ENCODE measurements at places on chromosomes 7 and 10.

DNA sequence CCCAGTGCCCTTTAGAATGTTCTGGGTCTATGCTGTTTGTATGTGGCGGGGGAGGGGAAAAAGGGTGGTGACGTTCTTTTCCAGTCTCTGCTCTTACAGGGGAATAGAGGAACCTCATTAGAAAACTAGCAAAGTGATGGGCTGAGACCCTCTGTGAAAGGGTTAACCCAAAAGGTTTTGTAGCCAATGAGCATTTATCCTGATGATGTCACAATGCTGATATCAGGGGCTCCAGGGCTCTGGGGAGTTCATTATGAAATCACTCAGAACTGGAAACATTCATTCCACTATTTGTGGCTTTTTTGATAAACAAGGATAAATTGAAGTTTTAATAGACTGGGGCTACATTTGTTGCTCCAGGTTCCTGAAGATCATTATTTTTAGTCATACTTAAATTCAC is 71.7 kb downstream of the ARID5B start:
- peaks cover 2% of the 10 kb centered on the region for H3K4me1 ChIP-seq
- no peak overlapping the region for H3K4me3 ChIP-seq
- H3K27ac ChIP-seq = no peak overlapping the region
- no peak for DNase-seq
- H3K27me3 ChIP-seq = no peaks in the 10 kb centered on the region

GRCh38 chr10:89873055-89873454 is 171.7 kb downstream of the KIF20B start:
- H3K36me3 ChIP-seq = no peaks in the 10 kb centered on the region
- no peak overlapping the region for H3K4me3 ChIP-seq
- DNase-seq = no peak
- no peak overlapping the region for H3K27ac ChIP-seq
- no peaks in the 10 kb centered on the region for H3K4me1 ChIP-seq

DNA sequence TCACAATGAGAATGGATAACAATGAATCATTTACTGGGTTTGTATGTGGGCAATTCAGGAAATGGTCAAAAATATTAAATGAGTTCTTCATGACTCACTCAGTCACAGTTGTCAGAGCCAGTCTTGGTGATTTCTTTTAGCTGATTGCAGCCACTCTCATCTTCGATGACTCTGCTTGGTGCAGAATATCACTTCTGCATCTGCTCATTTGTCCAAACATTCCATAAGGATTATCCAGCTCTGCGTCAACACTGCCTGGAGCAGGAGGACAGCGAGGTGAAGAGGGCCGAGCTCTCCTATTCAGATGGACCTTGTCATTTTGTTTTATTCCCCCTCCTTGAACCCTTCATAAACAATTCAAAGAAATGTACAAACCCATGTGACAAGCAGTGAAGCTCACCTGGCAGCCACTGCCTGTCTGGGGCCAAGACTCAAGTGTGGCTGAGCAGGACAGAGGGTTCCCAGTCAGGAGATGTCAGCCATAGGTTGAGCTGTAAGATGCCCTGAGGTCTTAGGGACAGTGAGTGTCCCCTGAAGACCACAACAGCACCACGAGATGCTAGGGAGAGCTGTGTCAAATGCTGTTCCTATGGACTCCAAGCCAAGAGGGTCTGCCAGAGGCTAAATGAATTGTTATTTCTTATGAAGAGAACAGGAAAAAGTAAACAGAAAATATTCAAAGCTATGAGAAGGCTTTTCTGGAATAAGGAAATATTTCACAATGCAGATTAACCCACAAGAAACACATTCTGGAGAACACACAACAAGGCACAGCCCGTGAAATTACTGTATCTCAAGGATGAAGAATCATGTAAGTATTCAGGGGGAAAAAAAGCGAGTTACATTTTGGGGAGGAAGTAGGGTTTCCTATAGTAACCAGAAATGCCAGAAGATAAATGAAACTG is 33.1 kb upstream of the EGFR start:
- no peaks in the 10 kb centered on the region for H3K4me1 ChIP-seq
- no peaks in the 10 kb centered on the region for H3K36me3 ChIP-seq
- no peak overlapping the region for H3K27ac ChIP-seq
- no peak overlapping the region for H3K4me3 ChIP-seq
- DNase-seq = no peak
- no peaks in the 10 kb centered on the region for H3K27me3 ChIP-seq

DNA sequence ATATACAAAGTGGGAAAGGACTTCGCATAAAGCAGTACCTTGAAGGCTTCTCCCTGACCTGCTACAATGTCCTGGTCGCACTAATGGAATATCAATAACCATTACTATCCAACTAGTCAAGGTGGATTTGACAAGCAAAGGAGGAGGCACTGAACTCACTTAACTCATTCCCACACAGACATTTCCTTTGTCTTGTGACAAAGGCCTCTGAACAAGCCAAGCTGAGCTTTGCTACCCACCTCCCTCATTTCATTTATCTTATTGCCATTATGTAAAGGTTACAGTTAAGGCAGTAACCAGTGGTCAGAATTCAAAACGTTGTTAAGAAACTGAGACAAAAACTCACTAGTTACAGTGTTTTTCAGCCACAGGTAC is 7.3 kb downstream of the ELMO1 start:
- no peaks in the 10 kb centered on the region for H3K27me3 ChIP-seq
- no peaks in the 10 kb centered on the region for H3K36me3 ChIP-seq
- DNase-seq = no peak
- H3K4me3 ChIP-seq = no peak overlapping the region
- peak overlapping the region; percentile 63 for H3K27ac ChIP-seq

DNA sequence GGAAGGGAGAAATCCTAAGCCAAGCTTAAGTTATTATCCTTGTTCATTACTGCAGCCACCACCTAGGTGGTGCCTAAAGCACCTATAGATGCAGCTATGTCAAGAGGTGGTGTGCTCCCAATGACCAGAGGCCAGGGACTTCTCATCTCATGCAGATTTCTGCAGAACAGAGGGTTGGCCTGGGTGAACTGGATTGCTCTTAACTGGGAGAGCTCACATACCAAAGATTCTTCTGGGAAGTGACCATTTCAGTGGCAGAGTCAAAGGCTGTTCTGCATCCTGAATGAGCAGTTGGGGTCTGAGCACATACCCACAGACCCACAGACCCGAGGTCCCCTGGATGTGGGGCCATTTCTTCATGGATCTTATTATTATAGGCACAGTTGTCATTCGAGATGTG is 2.1 kb upstream of the CRHR2 start:
- no peak overlapping the region for H3K4me3 ChIP-seq
- DNase-seq = no peak
- no peaks in the 10 kb centered on the region for H3K4me1 ChIP-seq

- H3K36me3 ChIP-seq = peaks cover 4% of the 10 kb centered on the region
- no peak overlapping the region for H3K27ac ChIP-seq
- no peak overlapping the region for H3K4me3 ChIP-seq
- no peaks in the 10 kb centered on the region for H3K4me1 ChIP-seq
Observed at GRCh38 chr10:49486738-49487137, 52.2 kb downstream of the ERCC6 start.

GRCh38 chr7:67466109-67466508 is 469.5 kb downstream of the TYW1 start:
- H3K4me3 ChIP-seq = no peak overlapping the region
- no peaks in the 10 kb centered on the region for H3K4me1 ChIP-seq
- no peak overlapping the region for H3K27ac ChIP-seq
- no peaks in the 10 kb centered on the region for H3K36me3 ChIP-seq
- H3K27me3 ChIP-seq = no peaks in the 10 kb centered on the region

DNA sequence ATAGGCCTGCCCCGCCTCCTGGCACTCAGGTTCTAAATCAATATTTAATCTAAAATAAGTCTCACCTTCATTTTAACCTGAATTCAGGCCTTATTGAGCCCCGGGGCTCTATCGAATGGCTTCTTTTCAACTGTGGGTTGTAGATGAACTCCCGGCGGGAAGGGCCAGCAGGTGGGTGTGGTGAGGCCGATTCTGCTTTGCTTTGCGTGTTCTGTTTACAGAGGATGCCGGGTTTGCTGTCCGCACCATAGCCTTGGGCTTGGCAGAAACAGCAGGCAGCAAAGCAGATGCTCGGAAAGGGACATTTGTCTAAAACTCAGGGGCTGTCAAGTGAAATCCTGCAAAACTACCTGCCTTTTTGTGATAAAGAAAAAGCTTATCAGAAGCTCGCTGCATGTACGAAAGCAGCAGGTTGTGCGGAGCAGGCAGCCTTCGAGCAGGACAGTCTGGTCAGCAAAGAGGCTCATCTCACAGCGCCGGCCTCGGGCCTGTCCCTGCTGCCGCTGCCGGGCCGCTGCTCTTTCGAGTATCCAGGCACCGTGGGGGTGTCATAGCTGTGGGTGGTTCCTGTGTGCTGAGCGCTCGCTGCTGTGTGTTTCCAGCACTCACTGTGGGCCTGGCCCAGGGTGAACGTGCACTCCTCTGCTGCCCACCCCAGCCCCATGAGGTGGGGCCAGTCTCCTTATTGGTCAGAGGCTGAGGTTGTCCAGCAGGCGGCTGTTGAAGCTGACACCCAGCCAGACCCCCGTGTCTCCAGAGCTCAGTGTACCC is 434.8 kb upstream of the FOXK1 start:
- no peaks in the 10 kb centered on the region for H3K4me1 ChIP-seq
- H3K4me3 ChIP-seq = no peak overlapping the region
- H3K27ac ChIP-seq = no peak overlapping the region
- no peaks in the 10 kb centered on the region for H3K36me3 ChIP-seq

DNA sequence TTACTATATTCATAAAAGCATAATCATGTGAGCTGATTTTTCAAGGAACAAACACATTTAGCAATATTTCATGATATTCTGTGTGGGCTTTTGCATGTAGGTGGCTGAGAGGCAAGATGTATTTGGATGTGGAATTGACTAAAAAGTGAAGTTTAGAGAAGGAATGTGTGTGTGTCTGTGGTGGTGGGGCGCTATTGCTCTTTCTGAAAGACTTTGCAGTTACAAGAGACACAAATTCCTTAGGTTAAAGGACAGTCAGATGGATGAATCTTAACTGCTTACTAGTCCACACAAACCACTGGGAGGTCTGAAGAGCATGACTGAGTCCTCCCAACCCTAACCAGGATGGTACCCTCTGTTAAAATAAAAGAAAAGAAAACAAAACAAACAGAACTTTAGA is 200.1 kb downstream of the SDHAF3 start:
- H3K4me3 ChIP-seq = no peak overlapping the region
- H3K27ac ChIP-seq = no peak overlapping the region
- no peaks in the 10 kb centered on the region for H3K4me1 ChIP-seq
- H3K27me3 ChIP-seq = no peaks in the 10 kb centered on the region

GRCh38 chr7:91465595-91466061 is 201.4 kb downstream of the FZD1 start:
- H3K4me3 ChIP-seq = no peak overlapping the region
- H3K36me3 ChIP-seq = no peaks in the 10 kb centered on the region
- DNase-seq = no peak
- no peak overlapping the region for H3K27ac ChIP-seq
- no peaks in the 10 kb centered on the region for H3K4me1 ChIP-seq
